NCI-H1092 (cell line): ENCODE measurements at places on chromosomes 11 and 22.

- no peak for DNase-seq
Observed at GRCh38 chr22:29587938-29588699, 7.2 kb upstream of the NIPSNAP1 start.

GRCh38 chr22:31045900-31046538, 35.1 kb upstream of the SMTN start:
- peak; percentile 58 for DNase-seq

DNA sequence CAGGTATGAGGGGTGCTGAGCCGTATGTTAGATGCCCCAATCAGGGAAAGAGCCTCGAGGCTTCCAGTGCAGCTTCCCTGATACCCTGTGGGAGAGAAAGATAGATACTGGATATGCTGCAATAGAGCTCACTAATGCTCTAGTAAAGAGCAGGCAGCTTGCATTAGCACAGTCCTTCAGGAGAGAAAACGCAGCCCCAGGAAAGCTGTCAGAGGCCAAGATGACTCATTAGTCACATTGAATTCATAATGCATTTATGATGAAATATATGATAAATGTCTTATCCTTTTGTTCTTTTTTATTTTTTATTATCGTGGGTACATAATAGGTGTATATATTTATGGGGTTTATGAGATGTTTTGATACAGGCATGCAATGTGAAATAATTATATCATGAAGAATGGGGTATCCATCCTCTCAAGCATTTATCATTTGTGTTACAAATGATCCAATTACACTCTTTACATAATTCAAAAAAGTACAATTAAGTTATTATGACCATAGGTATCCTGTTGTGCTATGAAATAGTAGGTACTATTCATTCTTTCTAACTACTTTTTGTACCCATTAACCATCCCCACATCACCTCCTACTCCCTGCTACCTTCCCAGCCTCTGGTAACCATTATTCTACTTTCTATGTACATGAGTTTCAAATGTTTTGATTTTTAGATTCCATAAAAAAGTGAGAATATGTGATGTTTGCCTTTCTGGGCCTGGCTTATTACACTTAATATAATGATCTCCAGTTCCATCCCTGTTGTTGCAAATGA, 94.5 kb upstream of the TOP3B start:
- DNase-seq, result no peak

DNA sequence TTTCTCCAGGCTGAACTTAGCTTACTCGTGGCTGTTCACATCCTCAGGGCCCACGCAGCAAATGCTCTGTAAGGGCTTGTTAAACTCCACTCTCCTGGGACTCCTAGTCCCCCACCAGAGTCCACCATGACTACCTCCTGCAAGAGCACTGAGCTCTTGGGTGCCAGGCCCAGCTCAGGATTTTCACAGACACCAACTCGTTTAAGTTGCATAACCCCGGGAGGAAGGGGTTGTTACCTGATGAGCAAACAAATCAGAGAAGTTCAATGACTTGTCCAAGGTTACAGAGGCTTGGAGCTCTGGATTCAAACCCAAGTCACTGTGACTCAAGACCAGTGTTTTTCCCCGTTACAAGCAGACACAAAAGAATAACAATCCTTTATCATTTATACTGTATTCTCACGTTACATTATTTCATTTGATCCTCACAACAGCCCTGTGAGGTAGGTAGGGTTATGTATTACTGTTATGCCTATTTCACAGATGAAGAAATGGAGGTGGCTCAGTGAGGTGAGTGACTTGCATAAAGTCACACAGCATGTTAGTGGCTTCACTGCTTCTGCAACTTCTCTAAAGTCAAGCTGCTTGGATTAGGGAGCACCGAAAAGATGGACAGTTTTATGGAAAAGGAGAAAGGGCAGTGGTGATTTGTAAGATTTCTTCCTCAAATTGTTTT, 17.4 kb downstream of the KCTD21 start:
- DNase-seq, result no peak

- no peak for DNase-seq
Observed at GRCh38 chr11:43316451-43316850, 4.7 kb downstream of the API5 start.

DNA sequence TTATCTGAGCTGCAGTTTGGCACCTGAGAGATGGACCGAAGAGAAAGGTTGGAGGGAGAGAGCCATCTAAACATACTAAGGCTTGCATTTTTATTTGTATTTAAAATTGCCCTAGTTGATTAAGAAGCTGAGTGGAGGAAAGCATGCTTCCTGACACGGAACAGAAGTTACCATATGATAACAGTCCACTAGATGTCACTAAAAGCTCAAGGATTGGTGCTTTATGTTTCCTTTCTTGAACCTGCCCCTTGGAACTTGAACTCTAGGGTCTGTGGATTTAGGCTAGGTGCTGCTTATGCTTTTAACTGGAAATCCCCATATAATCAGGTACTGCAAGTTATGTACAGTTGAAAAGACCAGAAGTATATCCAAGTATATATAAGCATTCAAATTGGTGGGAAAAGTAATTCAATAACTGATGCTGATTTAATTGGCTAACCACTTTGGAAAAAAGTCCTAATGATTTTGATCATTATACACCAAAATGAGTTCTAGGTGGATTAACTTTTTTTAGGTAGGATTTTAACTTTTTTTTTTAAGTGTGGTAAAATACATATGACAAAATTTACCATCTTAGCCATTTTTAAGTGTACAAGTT, 9.5 kb downstream of the RBMXL2 start:
- DNase-seq, result peak; percentile 12

- no peak for DNase-seq
Observed at GRCh38 chr11:72771507-72771906, 19.3 kb upstream of the ARAP1 start.

DNA sequence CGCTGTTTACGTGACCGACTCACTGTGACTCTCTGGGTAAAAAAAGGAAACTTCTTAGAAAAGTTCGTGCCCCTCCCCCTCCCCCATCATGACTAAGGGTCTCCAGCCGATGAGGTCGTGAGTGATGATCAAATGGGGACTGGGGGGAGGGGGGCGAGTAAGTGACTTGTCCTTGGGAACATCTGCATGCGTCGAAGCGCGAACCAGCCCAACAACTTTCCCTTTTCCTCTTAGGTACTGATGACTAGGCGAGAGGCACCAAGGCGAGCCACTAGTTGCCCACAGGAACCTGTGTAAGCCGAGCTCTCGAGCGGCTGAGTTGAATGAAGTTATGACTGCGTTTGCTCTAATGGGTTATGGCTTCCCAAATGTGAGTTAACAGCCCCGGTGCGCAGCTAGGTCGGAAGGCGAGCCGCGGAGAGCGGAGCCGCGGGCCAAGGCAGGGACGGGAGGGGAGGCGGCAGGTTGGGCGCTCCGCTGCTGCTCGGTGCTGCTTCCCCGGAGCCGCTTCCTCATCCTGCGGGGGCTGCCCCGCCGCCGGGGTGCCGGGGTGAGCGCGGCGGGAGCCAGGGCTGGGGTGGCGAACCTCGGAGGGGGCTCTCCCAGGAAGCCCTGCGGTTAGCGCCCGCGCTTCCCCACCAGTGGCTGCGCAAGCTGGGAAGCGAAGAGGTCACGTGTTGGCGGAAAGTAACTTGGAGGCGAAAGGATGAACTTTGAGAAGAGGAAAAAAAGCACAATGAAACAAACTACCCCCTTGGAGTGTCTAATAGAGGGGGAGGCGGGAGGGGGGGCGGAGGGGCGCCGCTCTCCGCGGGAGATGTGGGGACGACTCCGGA, 22.1 kb upstream of the BDNF start:
- no peak for DNase-seq

DNA sequence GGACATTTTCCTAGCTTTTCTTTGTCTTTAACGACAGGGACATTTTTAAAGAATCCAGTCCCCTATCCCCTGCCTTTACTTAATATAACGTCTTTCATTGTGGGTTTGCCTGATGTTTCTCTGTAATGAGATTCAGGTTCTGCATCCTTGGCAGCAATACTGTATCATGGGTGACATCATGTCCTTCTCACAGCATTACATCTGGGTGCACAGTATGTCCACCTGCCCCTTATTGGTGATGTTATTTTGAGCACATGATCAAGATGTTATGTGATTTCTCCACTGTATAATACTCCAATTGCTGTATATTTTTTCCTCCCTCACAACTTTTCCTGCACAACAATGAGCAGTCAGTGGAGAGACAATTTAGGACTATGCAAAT, 9.7 kb upstream of the STK33 start:
- no peak for DNase-seq

GRCh38 chr11:64040684-64041322, 5.1 kb downstream of the FLRT1 start:
- no peak for DNase-seq

DNA sequence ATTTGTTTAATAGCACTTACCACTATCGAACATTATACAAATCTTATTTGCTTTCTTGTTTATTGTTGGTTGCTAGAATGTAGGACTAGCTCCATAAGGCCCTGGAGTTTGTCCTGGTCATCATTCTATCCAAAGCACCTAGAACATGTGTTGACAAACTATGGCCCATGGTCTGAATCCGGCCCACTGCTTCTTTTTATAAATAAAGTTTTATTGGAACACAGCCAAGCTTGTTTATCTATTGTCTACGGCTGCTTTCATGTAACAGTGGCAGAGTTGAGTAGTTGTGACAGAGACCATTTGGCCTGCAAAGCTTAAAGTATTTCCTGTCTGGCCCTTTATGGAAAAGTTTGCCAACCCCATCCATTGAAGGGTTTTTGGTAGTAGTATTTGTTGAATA, 38.8 kb downstream of the ATXN10 start:
- DNase-seq, result no peak

GRCh38 chr11:126630893-126631798, 275.7 kb downstream of the ST3GAL4 start:
- no peak for DNase-seq

GRCh38 chr11:108729227-108729871, 64.5 kb downstream of the DDX10 start:
- DNase-seq, result no peak

DNA sequence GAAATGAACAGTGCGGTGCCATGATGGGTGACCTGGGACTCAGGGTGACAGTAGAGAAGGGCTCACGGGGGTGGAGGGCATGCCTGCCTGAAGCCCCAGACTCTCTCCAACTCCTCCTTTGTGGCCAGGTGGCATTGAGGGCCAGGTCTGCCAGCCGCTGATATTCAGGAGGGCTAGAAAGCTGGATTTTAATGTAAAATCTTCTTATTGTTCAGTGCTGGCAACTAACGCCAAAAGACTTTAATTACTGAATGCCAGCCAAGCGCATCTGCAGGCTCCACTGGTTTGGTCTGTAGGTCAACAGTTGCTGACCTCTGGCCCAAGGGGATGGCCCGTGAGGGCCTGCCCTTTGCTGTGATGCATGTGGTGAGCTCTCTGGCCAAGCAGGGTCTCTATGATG, 10.3 kb downstream of the MRGPRG start:
- DNase-seq, result no peak

GRCh38 chr11:112828421-112828820, 132.8 kb upstream of the NCAM1 start:
- no peak for DNase-seq

GRCh38 chr11:112121981-112122615, 35.4 kb downstream of the SDHD start:
- DNase-seq, result no peak

GRCh38 chr11:91946397-91946951, 278.1 kb upstream of the FAT3 start:
- DNase-seq, result no peak

- DNase-seq, result no peak
Observed at GRCh38 chr22:31602259-31602952, 59.6 kb downstream of the PISD start.

- peak; percentile 71 for DNase-seq
Observed at GRCh38 chr22:37633625-37634416, 5.6 kb upstream of the SH3BP1 start.

GRCh38 chr11:58637371-58637770, 14.9 kb downstream of the CNTF start:
- no peak for DNase-seq

DNA sequence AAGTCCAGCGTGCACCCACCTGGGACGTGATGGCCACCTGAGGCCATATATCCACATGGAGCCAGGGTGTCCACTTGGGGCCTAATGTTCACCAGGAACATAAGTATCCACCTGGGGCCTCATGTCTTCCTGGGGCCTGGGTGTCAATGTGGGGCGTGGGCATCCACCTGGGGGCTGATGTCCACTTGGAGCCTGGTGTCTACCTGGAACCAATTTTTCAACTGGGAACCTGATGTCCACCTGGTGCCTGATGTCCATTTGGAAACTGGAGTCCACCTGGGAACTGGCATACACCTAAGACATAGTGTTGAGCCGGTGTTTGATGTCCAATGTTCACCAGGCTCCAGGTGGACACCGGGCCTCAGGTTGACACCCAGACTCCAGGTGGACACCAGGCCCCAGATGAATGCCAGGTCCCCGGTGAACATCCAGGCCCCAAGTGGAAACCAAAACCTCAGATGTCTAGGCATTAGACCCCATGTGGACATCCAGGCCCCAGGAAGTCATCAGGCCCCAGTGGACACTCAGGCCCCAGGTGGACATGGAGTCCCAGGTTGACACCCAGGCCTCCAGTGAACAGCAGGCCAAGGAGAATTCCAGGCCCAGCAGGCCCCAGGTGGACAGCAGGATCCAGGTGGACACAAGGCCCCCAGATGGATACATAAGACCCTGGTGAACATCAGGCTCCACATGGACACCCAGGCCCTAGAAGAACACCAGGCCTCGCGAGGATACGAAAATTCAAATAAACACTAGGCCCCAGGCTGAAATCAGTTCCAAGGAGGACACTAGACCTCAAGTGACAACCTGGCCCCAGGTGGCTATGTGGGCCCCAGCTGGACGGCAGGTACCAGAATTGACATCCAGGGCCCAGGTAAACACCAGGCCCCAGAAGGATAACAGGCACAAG, 56.0 kb upstream of the SEPTIN5 start:
- no peak for DNase-seq

GRCh38 chr22:29380856-29381255, 7.5 kb downstream of the AP1B1 start:
- DNase-seq, result no peak

GRCh38 chr22:35782504-35782903, 64.8 kb downstream of the APOL5 start:
- no peak for DNase-seq

DNA sequence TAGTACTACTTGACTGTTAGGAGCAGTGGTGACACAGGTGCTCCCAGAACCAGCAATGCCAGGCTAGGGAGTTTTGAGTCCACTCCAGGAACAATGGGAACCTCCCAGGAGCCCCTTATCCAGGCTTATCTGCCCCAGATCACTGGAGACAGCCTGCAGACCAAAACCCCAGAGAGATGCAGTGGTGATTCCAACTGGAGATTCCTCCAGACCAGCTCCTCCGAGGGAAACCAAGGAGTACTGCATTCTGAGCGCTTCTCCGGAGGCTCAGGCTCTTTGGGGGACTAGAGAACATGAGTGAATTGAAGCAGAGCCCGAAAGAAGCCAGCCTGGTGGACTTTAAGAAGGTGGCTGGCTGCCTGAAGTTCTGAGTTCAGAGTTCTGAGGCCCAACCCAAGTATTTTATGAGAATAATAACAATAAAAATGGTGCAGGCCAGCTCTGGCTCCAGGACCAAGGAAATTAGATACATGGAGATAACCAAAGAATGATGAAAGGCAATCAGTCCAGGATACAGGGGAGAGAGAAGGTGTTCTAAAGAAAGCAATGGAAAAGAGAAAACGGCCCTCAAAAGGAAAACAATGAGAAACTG, 1.3 kb upstream of the TMEM25 start:
- DNase-seq, result no peak
